ENCODE measurements at places on chromosomes 3 and 15. TPM values are rescaled to one million over a fixed set of nuclear protein-coding genes. Genes with fewer than 3 reads are reported as not detected.

Gene CERS3
- 0.12 TPM for total RNA-seq

DNA sequence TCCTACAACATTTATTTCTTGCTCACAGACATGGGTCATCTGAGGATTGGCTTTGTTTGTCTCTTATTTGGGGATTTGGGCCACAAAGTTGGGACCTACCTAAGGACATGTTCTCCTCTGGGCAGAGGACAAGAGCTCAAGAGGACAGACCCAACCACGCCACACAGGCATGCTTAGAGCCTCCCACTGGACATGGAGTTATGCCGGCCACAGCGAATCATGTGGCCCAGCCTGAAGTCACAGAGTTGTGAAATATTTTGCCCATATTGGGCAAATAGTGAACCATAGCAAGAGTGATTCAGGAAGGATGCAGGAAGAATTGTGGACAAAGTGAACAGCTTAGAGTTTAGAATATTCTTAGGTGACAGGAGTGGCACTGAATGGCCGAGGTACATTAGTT lies 9.9 kb downstream of the TRAK1 start:
- no peak for DNase-seq

Gene TRAK1
- total RNA-seq = 70.3 TPM

Gene SLC2A2
- total RNA-seq = 0.27 TPM

Gene ZNF385D
- 2.6 TPM for total RNA-seq

Gene SQOR
- total RNA-seq = 500 TPM

Gene SKOR1
- total RNA-seq = 0.19 TPM

DNA sequence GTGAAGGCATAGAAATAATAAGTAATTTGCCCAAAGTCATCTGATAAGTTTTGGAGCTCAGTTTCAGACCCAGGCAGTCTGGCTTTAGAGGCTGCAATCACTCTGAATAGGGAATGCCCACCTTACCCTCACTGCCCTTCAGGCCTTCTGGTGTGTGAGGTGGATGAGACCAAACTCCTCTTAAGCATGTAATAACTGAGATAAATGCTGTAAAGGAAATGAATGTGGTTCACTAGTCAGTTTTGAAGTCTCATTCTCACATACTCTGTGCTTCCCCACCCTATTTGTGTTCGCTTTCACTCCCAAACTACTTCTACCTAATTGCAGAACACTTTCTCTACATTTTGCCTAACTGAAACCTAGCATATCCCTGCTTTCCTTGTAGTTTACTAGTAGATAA lies 144.1 kb downstream of the FILIP1L start:
- DNase-seq = no peak

GRCh38 chr3:139588450-139588849 lies 48.9 kb upstream of the RBP1 start:
- DNase-seq = peak; percentile 25

GRCh38 chr3:53813876-53814275 lies 32.3 kb downstream of the CHDH start:
- DNase-seq = no peak

Gene IL17RD
- 5.6 TPM for total RNA-seq

GRCh38 chr3:149145974-149146373 lies 16.5 kb downstream of the HPS3 start:
- no peak for DNase-seq

Gene ARHGEF26
- 6.6 TPM for total RNA-seq

GRCh38 chr3:16671690-16672089 lies 66.5 kb upstream of the DAZL start:
- DNase-seq = no peak

Gene TMEM42
- total RNA-seq = 7.3 TPM

Gene SHF
- 14.7 TPM for total RNA-seq

GRCh38 chr3:142211034-142211433 lies 14.4 kb downstream of the GK5 start:
- DNase-seq = no peak

All from colonic mucosa (tissue), 4 donors.